ENCODE measurements at places on chromosomes 16 and 17.

DNA sequence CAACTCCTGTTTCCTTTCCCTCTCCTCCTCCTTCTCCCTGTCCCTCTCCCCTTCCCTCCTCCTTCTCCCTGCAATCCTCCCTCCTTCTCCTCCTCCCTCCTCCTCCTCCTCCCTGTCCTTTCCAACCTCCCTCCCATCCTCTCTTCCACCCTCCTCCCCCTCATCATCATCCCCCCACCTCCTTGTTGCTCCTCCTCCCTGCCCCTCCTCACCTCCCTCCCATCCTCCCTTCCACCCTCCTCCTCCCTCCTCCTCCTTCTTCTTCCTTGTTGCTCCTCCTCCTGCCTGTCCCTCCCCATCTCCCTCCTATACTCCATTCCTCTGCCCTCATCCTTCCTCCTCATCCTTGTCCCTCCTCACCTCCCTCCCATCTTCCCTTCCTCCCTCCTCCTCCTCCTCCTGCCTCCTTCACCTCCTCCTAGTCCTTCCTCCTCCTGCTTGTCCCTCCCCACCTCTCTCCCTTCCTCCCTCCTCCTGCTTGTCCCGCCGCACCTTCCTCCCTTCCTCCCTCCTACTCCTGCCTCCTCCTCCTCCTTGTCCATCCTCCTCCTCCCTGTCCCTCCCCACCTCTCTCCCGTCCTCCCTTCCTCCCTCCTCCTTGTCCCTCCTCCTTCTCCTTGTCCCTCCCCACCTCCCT, 222.5 kb downstream of the IRF8 start:
- no peak for DNase-seq

DNA sequence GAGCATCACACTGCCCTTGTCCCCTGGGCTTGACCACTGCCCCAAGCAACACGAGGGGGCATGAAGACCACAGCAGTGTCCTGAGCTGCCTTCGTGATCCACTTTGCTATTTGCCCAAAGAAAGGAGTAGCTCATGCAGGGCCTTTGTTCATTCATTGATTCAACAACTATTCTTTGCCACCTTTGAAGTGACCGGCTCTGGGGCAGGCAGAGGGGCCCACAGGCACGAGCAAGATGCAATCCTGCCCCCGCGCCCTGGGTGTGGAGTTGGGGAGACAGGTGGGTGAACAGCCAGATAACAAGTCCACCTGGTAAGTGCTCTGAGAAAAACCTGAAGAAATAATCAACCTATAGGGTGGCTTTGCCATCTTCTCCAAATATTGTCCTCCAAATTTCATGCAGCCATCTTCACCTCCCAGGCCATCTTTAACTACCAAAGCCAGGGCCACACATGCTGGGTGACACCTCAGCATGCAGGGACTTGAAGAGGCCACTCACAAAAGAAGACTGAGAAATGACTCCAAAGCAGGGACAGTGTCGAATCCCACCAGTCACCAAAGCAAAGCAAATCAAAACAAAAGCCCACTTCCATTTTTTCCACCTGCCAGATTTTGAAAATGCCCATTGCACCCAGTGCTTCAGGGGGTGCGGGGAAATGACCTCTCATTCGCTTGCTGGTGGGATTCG, 18.2 kb upstream of the RBFOX3 start:
- DNase-seq, result no peak

DNA sequence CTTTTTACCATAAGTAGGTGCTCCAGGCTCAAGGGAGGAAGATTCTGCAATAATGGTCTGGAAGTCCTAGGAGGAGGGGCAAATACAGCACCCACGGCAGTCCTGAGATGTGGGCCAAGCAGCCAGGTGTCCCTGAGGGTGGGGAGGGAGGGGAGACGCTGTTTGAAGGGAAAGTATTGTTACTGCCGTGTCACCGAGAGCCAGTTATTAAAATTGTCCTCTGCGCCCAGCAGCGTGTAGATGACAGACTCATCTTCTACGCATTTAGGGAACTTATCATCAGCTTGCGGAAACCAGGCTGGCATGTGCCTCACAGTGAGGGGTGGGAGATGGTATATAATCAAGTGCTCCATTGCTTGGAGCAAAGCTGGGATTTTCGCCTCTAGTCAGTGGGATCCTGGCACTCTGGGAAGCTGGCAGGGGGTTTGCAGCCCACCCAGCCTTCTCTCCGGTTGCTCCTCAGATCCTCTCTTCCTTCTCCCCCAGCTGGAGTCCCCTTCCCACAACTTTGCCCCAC, 104.6 kb downstream of the OR1D5 start:
- DNase-seq, result no peak

DNA sequence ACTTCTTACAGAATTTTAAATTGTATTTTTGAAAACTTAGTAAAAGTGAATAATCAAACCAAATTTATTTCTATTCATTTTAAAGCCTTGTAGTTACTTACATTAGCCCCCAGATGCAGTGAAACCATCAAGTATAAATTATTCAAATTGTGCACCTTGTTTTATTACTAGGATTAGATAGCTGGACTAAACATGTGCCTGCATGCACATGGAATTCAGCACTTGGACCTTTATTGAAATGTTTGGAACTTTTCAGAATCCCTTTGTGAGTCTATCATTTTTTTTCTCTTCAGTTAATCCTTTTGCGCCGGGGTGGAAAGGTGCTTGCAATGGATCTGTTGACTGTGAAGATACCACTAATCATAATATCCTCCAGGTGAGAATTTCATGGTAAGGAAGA, 4.7 kb downstream of the ZPBP2 start:
- DNase-seq, result no peak

DNA sequence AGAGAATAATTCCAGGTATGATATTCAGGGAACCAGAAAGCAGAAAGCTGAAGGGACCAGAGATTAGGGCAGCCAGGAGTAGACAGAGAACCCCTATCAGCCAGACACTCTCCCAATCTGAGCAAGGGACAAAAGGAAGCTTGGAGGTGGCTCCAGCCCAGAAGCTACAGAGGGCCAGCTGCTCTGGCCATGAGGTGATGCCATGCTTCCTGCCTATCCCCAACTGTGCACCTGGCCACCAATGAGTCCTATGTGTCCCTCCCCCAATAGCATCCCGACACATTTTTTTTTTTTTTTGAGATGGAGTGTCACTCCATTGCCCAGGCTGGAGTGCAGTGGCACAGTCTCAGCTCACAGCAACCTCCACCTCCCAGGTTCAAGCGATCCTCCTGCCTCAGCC, 30.0 kb downstream of the NSMCE1 start:
- no peak for DNase-seq

- DNase-seq, result no peak
Observed at GRCh38 chr17:1385861-1386260, 14.2 kb downstream of the YWHAE start.

GRCh38 chr16:6827267-6827666, 505.4 kb upstream of the RBFOX1 start:
- no peak for DNase-seq

DNA sequence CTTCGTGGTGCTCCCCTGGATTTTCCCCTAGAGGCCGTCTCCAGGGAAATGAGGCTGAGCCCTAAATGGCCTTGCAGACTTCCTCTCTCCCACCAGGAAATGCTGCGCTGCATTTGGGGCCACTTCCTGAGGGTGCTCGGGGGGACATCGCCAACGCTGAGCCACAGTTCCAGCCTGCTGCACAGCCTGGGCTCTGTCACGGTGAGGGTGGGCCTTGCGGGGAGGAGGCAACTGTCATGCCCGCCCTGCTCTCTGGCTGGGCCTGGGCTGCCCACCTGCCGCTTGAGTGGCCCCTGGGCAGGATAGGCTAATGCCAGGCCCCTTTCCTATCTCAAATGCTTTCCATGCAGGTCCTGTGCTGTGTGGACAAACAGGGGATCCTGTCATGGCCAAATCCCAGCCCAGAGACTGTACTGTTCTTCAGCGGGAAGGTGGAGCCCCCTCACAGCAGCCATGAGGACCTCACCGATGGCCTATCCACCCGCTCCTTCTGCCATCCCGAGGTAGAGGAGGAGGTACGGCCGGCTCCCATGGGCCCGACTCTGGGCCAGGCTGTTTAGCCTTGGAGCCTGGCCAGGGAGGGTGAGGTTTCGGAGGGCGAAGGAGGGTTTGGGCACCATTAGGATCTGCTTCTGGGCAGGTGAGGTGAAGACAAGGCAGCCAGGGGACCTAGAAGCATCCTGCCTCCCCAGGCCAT, 24.2 kb downstream of the CASKIN2 start:
- no peak for DNase-seq

DNA sequence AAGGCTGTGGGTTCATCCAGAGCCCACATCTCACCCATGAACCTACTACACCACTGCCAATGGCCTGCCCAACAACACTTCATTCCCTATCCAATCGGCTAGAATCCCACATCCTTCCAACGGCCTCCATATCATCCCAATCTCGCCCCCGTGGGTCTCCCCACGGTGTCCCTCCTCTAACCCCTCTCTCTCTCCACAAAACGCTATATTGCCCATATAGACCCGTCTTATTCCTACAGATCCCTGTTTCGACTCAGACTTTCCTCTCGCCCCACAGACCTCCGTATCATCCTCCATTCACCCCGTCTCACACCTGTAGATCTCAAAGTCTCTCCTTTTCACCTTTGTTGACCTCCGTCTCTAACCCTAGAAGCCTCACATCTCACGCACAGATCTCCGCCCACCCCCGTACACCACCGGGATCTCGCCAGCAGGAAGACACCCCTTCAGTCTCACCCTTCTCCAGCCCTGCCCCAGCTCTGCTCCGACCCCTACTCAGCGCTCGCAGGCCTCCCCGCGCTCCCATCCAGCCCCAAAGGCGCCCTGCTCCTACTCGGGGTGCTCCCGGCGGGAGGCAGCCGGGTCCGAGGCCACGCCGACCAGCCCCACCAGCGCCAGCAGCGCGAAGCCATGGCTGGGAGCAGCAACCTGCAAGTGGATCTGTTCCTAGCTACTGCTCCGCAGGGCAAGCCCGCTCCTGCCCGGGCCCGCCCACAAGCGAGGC, at the start of gene FDXR:
Gene FDXR (minus strand): TSS at position 682 of the 724 bp plus-strand sequence. CDS start 50 bp downstream, at position 632.
- DNase-seq, result no peak

GRCh38 chr17:40068917-40069750, 6.4 kb downstream of the THRA start:
- DNase-seq, result peak; percentile 81

DNA sequence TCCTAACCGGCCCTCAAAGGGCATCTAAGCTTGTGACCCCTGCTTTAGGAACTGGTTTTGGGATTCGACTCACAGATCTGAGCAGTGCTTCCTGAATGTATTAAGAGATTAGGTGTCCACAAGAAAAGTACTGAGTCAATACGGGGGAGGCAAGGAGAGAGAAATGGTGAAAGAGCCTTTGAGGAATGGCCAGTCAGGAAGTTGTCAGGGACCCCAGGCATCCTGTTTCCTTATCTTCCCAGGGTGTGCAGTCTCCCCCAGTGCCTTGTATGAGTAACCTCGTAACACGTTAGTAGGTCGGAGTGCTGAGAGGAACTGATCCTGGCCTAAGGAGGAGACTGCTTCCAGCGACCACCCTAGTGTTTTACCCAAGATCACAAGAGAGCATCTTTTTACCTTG, 16.4 kb upstream of the TMED6 start:
- DNase-seq, result no peak

DNA sequence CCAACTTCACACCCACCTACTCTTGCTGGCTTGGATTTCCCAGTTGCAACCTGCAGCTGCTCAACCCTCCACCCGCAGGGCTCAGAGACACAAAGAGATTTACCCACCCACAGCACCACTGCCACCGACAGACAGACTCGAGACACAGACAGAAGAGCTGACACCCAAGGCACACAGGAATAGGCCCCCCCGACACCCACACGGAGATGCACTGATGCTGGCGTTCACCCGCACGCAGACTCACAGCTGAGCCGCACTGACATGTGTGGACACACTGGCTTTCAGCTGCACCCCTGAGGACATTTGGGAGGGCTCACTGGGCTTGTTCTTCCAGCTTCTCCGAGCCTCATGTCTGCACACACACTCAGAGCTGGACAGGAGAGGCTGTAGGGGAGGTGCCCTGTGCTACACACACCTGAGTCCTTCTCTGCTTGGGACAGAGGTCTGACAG, 8.2 kb downstream of the STX1B start:
- DNase-seq, result no peak

GRCh38 chr16:69048328-69049120, 56.9 kb upstream of the HAS3 start:
- DNase-seq, result no peak

Data from CD4-positive, alpha-beta T cell treated with Interferon alpha-2 for 1 hour (primary cell).